ENCODE measurements at places on chromosomes 2 and 18. TPM values are rescaled to one million over a fixed set of nuclear protein-coding genes. Genes with fewer than 3 reads are reported as not detected.

PTPRN gene
- not detected for total RNA-seq

BCL2 gene
- 1.5 TPM for total RNA-seq

ZRANB3 gene
- total RNA-seq = 8.6 TPM

GRCh38 chr2:23449413-23449812 lies 64.4 kb downstream of the KLHL29 start:
- DNase-seq = no peak

- no peak for DNase-seq
Measured at GRCh38 chr2:55301277-55301676, 32.2 kb upstream of the MTIF2 start.

- DNase-seq = no peak
Measured at GRCh38 chr2:85763831-85764230, 10.0 kb downstream of the ATOH8 start.

DNA sequence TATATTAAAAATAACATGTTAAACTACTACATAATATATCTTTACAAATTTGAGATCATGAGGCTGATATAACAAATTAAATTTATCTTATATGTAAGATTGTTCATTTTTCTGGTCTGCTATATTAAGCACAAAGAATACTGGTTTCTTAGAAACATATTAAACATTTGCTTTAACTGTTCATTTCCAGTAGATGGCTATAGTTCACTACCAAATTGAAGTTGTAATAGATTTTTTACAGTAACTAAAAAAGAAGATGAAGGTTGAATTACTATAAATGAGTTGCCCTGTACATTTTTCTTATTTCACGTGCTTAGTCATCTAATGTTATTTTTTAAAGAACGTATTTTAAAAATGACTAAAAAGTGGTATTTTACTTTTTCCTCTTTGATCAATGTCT lies 57.0 kb downstream of the ZNF407 start:
- DNase-seq = peak; percentile 9

- no peak for DNase-seq
Measured at GRCh38 chr2:132282911-132283310, 121.2 kb upstream of the ANKRD30BL start.

- DNase-seq = no peak
Measured at GRCh38 chr2:147214914-147215313, 629.9 kb upstream of the ACVR2A start.

Data from PC-3 (cell line).